ENCODE measurements at places on chromosomes 13 and 19.
A peak's percentile ranks its signal among the peaks of the same experiment; 100 is the strongest.

- no peak for DNase-seq
Observed at GRCh38 chr13:75251188-75251587, 230.8 kb downstream of the TBC1D4 start.

DNA sequence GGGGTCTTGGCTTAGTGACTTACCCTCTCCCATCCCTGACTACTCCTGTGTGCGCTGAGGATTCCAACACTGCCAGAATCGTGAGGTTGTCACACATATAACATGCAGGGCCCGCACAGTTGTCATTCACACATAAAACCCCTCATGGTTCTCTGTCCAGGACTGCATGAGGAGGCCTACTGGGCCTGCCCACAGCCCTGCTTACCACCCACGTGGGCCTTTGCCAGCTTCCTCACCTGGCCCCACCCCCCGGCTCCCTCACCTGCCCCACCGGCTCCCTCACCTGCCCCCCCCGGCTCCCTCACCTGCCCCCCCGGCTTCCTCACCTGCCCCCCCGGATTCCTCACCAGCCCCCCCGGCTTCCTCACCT, 197.2 kb downstream of the TEX29 start:
- no peak for DNase-seq

- DNase-seq = no peak
Observed at GRCh38 chr13:77975358-77976042, 56.9 kb upstream of the EDNRB start.

DNA sequence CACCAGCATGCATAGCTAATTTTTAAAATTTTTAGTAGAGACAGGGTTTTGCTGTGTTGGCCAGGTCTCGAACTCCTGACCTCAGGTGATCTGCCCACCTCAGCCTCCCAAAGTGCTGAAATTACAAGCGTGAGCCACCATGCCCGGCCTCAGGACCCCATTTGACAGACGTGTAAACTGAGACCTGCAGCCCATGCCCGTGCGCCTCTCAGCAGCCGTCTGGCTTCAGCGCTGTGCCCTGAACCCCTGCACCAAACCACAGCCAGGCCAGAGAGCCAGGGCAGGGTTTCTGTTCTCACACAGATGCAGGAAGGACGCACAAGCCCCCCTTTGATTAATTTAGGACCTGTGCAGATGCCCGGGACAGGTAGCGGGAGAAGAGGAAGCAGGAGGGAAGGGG, 7.3 kb upstream of the FFAR1 start:
- no peak for DNase-seq

DNA sequence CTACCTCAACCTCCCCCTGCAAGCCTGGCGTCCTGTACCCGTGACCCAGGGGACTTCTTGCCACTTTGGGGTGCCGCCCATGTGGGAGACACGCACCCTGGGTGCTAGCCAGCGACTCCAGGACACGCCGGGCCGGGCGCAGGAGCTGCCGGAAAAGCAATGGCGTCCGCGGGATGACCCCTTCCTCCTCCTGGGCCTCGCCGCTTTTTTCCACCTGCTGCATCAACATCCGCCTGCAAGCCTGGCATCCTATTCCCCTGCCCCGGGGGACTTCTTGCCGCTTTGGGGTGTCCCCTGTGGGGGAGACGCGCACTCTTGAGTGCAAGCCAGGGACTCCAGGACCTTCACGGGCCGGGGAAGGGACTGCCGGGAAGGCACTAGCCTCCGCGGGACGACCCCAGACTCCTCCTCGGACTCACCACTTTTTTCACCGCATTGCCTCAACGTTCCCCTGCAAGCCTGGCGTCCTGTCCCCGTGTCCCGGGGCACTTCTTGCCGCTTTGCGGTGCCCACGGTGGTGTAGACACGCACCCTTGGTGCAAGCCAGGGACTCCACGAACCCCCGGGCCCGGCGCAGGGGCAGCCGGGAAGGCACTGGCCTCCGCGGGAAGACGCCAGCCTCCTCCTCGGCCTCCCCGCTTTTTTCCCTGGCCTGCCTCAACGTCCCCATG, 237.8 kb downstream of the TUBA3C start:
- DNase-seq = no peak

- no peak for DNase-seq
Observed at GRCh38 chr13:59877933-59878332, 285.8 kb downstream of the DIAPH3 start.

- peak; percentile 94 for DNase-seq
Observed at GRCh38 chr19:4328243-4328990, 10.2 kb downstream of the STAP2 start.

DNA sequence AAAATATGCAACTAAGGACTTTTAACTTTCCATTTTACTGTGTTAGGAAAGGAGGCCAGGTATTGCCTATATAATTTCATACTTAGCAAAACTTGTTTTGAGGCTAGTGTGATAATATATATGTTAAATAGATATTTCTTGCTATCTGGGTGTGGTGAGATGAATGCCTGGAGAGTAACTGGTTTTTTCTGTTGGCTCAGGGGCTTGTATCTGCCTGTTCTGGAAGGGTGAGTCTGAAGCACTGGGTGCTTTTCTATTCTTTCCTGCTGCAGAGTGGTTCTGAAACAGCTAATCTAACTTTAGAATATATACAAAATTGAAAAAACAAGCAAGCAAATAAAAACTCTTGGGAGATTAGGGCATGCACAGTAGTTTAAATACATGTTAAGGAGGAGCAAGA, 64.6 kb upstream of the MYCBP2 start:
- no peak for DNase-seq
